ENCODE measurements at places on chromosomes 5 and 9. TPM values are rescaled to one million over a fixed set of nuclear protein-coding genes. Genes with fewer than 3 reads are reported as not detected.

- no peak for DNase-seq
These were observed 41.0 kb downstream of the B4GALT1 start for GRCh38 chr9:33125871-33126823.

GRCh38 chr9:72537011-72537545 lies 15.7 kb downstream of the TMC1 start:
- no peak for DNase-seq

GRCh38 chr5:145101246-145101645 lies 733.9 kb downstream of the PRELID2 start:
- DNase-seq, result no peak

- peak; percentile 82 for DNase-seq
These were observed at the start of gene NME5 for GRCh38 chr5:138138949-138139780. TSS of gene NME5 (minus strand) at chr5:138139428. CDS start at chr5:138138780, 648 bp downstream.

- no peak for DNase-seq
These were observed 5.7 kb downstream of the NR6A1 start for GRCh38 chr9:124765439-124765835.

DNA sequence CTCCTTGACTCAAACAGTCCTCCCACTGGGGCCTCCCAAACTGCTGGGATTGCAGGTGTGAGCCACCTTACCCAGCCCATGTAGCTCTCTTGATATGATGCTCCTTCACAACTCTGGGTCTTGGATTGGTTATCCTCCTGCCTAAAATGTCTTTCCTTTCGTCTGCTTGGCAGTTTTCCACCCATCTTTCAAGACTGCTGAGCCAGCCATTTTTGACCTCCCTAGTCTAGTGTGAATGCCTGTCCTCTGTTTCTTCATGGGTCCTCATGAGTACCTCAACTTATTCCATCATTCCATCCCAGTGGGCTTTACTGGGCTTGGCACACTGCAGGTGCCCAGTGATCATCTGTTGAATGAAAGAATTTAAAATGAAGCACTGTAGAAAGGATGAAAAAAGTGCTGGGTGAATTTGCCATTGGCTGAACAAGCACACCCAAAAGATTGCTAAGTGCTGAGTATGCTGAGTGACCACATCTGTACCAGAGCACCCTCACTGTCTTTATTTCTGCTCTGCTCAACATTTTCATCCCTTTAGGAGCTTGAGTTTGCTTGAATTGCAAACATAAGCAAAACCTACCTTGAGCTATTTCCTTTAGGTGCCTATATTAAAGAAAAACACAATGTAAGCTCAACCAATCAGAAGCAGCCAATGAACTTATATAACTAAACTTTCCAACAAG lies 84.8 kb upstream of the FAM169A start:
- no peak for DNase-seq

The CXXC5 gene
- total RNA-seq, result 107 TPM
